ENCODE measurements at places on chromosomes 1 and 21.
A peak's percentile ranks its signal among the peaks of the same experiment; 100 is the strongest.

DNA sequence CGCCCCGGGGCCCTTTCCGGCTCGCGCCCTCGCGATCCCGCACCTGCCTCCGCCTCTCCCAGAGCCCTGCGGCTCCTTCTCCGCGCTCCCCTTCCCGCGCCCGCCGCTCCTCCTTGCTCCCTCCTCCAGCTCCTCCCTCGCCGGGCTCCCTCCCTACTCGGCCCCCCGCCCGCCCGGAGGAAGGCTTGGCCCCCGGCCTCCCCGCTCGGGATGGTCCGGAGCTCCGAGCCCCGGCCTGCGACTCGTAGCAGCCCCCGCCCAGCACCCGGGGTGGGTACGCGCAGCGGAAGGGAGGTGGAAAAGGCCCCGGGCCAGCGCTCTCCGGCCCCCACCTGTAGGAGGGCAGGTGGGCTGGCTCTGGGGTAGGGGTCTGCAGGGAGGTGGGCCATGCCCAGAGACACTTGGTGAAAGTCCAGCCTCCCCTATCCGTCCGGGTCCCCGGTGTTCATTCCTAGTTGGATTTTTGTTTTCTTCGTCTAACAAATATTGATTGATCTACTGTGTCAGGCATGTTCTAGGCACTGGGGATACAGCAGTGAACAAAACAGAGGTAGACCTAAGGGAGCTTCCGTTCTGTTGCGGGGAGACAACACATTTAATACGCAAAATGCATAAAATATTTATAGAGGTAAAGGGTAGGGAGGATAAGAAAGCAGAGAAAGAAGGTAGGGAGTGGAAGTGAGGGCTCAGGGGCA, at the start of gene HTR1D:
TSS of gene HTR1D (minus strand) at position 82 of the 695 bp plus-strand sequence. CDS start 23,283 bp downstream, outside the sequence.
- DNase-seq = no peak

GRCh38 chr1:212782422-212783154, 9.0 kb downstream of the NSL1 start:
- no peak for DNase-seq

DNA sequence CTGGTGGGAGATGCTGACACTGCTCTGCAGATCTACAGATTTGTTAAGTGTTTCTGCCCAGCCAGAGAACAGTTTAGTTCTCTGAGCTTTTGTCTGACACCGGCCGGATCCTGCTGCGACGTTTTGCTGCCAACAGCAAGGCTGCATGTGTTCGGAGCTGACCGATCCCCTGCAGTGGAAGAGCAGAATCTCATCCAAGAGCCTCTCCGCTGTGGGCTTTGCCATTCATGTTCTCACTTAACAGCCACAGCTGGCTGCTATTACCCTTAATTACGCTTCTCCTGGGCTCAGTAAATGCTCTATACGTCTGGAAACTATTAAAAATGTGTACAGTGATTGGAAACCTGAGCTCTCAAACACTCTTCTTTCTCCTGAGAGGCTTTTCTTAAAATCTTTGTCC, 105.3 kb downstream of the BCAR3 start:
- peak; percentile 47 for DNase-seq

- DNase-seq = no peak
These were observed 192.5 kb upstream of the GREM2 start for GRCh38 chr1:240804475-240804874.

DNA sequence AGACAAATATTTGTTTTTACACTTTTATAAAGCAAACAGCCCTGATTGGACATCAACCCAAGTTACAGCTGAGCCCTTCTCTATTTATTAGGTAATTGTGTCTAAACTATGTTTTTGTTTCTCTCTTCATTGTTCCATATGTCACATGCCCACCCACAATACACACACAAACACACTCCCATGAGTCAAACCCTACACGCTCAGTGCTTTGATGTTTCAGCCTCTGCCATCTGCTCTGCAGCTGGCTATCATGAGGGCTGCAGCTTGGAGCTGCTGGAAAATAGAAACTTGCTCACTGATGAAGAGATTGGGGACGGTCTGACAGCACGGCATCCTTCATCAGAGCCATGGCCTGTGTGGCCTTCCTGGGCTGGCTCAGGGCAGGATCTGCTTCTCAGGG, 41.7 kb downstream of the PSMG1 start:
- DNase-seq = no peak

DNA sequence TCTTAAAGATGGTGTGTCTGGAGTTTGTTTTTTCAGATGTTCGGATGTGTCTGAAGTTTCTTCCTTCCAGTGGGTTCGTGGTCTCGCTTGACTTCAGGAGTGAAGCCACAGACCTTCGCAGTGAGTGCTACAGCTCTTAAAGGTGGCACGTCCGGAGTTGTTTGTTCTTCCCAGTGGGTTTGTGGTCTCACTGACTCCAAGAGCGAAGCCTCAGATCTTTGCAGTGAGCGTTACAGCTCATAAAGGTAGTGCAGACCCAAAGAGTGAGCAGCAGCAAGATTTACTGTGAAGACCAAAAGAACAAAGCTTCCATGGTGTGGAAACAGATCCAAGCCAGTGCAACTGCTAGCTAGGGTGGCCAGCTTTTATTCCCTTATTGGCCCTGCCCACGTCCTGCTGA, 1430.4 kb upstream of the B3GALT2 start:
- no peak for DNase-seq

- DNase-seq = no peak
These were observed 465 bp downstream of the HUNK start for GRCh38 chr21:31873275-31873695.

GRCh38 chr1:59081795-59082194, 215.1 kb upstream of the FGGY start:
- no peak for DNase-seq

DNA sequence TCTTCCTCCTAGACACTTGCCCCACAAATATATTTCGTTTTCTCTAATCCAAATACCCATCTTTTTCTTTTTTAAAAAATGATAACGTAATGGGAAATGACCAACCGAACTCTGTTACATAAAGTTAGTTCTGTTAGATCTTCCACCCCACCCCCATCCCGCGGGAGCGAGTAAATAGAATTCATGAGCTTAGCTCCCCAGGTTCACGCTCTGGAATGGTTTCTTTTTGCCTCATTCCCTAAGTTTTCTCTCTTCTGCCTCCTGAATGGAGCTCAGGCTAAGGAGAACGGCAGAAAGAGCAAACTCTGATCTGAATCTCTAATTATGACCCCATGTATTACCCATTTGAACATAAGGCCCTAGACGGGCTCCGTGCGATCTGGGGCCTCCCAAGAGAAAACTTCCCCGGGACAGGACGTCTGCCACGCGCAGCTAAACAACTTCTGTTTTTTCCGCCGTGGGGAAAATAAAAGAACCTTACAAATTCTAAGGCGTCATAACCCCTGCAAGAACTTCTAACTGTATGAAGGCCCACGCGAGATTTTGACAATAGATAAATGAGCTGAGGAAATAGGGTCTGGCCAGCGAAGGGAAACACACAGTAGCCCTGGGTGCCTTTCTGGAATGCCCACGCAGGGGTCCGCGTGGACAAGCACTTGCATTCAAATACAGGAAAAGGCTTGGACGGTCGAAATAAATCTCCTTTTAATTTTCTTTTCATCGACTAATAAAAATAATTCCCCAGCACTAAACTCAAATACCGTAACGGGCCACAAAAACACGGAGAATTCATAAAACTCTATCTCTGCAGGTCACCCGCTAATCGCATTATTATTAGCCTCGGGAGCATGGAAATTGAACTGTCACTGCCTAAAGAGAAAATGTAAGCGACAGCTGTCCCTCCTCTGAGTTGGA, 2.2 kb downstream of the TBX15 start:
- no peak for DNase-seq

- no peak for DNase-seq
These were observed 25.7 kb upstream of the EPHA8 start for GRCh38 chr1:22537441-22538139.

Measured in brain pericyte (primary cell).